ENCODE measurements at places on chromosomes 12 and 14. TPM values are rescaled to one million over a fixed set of nuclear protein-coding genes. Genes with fewer than 3 reads are reported as not detected.
A peak's percentile ranks its signal among the peaks of the same experiment; 100 is the strongest.

SLC6A13 gene
- polyA plus RNA-seq, result 0.06 TPM

AEBP2 gene
- polyA plus RNA-seq, result 24.4 TPM

PAWR gene
- polyA plus RNA-seq, result 26.3 TPM

OASL gene
- polyA plus RNA-seq, result 1.0 TPM

GPR68 gene
- polyA plus RNA-seq, result 2.8 TPM

PIWIL1 gene
- polyA plus RNA-seq, result not detected

CLEC4A gene
- 2.6 TPM for polyA plus RNA-seq

KRT78 gene
- polyA plus RNA-seq, result not detected

LRRC43 gene
- polyA plus RNA-seq, result 0.13 TPM

SLC10A1 gene
- 0.05 TPM for polyA plus RNA-seq

LAG3 gene
- 1.6 TPM for polyA plus RNA-seq

GRCh38 chr12:91913651-91914050, 232.0 kb downstream of the BTG1 start:
- no peak for DNase-seq

DNA sequence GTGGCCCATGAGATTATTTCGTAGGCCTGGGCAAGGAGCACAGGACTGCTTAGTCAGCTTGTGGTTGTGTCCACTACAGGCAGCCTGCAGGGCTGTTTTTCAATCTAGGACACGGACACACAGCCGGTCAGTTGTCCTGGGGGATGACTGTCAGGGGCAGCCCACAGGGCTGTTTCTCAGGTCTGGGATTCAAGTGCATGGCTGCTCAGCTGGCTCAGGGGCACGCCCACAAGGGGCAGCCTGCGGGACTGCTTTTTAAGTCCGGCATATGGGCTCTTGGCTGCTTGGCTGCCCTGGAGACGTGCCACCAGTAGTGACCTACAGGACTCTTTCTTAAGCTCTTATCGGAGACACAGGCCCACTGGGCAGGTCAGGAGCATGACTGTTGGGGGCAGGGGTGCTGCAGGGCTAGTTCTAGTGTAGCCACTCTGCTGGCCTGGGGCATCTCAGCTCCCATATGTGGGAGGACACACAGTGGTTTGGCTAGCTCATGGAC, 26.6 kb upstream of the GTF2A1 start:
- DNase-seq, result no peak

- peak; percentile 59 for DNase-seq
Observed at GRCh38 chr12:94427501-94428381, 31.9 kb downstream of the CEP83 start.

DNA sequence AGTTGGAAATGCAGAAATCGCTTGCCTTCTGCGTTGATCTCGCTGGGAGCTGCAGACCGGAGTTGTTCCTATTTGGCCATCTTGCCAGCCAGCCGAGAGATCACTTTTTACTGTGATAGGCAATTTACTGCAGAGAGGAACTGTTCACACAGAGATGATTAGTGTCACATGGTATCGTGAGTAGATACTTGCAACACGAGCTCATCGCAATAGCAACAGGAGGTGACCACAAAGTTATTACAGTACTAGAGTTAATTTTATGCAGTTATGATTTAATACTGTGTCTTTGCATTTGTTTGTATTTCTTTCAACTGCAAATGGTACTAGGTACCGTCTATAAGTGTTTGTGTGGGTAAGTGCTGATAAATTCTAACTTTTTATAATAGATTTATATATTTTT, 27.8 kb downstream of the NOPCHAP1 start:
- DNase-seq, result no peak

DNA sequence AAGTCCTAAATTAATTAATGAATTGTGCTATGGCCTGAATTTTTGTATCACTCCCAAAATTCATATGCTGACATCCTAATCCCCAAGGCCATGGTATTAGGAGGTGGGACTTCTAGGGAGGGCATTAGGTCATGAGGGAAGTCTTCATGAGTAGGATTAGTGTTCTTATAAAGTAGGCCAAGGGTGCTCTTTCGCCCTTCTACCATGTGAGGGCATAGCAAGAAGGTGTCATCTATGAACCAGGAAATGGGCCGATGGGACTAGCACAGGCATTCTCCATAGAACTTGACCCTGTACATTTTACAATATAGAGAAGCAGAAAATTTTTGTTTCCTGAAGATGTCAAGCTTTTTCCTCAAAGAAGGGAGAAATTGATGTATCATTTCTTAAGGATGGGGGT, 12.5 kb downstream of the SYT10 start:
- DNase-seq, result no peak

GRCh38 chr12:11819643-11820042, 170.2 kb downstream of the ETV6 start:
- no peak for DNase-seq

GRCh38 chr14:26791117-26791806, 193.4 kb upstream of the NOVA1 start:
- DNase-seq, result no peak

GRCh38 chr14:81144824-81145603, 75.7 kb downstream of the GTF2A1 start:
- no peak for DNase-seq

DNA sequence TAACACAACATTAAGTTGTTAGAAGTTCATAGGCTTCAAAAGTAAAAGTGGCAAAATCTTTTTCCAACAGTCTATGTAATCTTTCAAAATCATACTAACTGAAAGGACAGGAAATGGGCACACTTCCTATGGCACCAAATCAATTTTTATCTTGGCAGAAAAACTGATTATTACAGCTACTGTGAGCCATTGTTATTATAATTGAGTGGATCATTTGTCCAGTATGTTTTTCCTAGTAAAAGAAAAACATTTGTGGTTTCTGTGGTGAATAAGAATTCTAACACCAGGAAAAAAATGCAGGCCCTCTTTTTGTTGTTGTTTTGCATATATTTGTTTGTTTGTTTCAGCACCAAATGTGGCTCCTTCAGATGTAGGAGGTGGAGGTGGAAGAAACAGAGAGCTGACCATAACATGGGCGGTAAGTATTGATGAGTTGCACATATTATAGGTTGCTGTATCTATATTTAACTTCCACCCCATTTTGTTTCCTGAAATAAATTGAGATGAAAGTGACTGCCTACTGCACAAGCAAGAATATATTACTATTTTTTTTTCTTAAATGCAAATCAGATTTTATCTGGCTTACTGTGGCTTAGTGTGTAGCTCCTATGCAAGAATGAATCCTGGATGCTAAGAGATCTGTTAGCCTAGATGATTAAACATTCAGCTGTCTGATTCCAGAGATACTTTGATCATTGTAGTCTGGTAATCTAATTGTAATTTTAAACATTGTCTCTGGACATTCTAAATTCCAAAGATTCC, 174.1 kb upstream of the PDZRN4 start:
- no peak for DNase-seq

DNA sequence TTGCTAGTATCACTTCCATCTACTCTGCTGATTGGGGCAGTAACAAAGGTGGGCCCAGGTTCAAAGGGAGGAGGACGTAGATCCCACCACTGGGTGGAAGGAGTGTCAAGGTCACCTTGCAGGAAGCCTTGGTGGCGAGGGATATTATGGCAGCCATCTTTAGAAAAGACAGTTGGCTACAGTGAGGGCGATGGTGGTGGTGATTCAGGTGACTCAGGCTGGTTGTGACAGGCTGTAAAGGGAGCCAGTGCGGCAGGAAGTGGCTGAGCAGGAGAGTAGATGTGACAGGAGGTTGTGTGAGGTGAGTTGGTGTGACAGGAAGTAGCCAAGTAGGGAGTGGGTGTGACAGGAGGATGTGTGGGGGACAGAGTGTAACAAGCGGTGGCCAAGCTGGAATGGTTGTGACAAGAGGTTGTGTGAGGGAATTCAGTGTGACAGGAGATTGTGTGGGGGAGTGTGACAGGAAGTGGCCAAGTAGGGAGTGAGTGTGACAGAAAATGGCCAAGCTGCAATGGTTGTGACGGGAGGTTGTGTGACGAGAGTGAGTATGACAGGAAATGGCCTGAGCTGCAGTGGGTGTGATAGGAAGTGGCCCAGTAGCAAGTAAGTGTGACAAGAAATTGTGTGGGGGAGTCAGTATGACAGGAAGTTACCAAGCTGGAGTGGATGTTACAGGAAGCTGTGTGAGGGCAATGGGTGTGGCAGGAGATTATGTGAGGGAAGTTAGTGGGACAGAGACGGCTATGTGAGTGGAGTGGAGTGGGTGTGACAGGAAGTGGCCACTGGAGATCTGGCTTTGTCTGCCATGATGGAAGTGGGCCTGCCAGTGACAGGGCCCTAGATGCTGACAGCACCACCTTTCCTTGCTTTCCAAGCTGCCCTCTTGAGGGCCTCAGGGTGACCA, 136.5 kb upstream of the MYL2 start:
- DNase-seq, result no peak

DNA sequence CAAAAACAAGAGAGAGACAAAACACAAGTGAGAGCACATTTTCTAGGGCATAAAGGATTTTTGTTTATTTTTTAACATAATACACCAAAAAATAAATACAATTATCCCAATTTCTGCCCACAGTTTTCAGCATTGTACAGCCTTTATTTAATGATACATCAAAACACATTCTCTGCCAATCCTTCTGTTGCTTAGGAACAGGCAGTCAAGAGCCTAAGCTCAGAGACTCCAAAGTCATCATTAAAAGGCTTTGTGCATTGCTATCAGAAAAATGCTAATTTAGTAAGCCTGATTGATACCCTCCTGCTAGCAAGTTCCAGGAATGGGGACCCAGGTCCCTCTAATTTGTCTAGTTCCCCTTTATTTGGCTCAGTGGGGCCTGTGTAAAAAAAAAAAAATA, 536.5 kb downstream of the RPS29 start:
- DNase-seq, result no peak

DNA sequence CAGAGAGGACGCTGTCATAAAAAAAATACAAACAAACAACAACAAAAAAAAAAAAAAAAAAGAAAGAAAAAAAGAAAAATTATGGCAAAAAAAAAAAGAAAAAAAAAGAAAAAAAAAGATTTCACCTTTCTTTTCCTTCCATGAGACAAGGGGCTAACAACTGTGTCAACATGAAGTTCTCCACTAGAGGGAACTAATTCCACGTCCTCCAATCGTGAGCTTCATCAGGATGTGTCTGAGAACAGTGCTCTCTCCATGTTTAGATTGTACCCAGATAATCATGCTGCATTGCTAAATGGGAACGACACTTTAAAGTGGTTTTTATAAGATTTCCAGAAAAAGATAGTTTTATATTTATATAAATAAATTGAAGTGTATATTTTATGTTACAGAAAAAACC, 96.2 kb upstream of the PTPRB start:
- peak; percentile 60 for DNase-seq

GRCh38 chr12:98151105-98151590, 364.2 kb upstream of the TMPO start:
- DNase-seq, result no peak

GRCh38 chr12:105229371-105229770, 6.6 kb downstream of the APPL2 start:
- no peak for DNase-seq

- DNase-seq, result no peak
Observed at GRCh38 chr12:94435511-94435927, 24.1 kb downstream of the CEP83 start.

DNA sequence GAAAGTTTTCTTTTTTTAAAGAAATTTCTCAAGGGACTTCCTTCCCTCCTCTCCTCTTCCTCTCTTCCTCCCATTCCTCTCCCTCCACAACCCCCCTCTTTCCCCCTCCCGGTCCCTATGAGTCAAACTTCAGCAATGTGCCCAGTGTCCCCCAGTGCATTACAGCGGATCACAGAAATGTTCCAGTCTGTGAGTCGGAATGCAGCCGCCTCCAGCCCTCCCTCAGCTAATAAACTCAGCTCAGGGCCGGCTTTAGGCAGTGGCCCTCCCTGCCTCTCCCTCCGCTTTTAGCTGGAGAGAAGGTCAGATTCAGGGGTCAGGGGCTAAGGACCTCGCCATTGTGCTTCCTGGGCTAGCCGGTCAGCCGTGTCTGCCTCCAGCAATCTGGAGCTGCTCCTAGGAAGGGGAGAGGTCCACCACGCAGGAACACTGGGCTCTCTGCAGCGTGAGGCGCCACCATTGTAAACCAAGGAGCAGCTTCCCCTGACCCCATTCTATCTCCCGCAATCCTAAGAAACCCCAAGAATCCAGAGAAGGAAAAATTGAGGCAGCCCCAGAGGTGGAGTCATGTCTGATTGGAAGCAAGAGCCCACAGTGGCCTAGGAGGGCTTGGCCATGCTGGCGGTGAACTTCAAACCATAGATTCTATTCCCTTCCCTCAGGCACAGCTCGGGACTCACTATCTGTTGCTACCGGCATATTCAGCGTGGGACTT, 1.1 kb upstream of the HDAC7 start:
- DNase-seq, result peak; percentile 90

DNA sequence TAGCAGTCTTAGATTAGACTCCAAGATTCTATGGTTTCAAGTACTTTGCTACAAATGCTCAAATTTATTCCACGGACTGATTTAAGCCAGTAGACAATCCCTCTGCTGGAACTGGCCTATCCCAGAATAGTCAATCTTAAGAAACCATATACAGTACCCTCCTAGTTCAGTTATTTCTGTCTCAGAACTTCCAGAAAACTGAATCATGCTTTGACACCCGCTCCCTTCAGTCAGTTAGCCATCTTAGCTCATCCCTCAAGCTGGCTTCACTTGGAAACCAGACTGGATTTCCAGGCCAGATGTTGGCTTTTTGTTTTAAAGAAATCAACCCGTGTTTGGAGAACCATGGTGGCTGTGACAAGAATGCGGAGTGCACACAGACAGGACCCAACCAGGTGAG, 125.5 kb downstream of the NT5DC3 start:
- no peak for DNase-seq

GRCh38 chr14:81396113-81396512, 4.0 kb downstream of the STON2 start:
- DNase-seq, result no peak

DNA sequence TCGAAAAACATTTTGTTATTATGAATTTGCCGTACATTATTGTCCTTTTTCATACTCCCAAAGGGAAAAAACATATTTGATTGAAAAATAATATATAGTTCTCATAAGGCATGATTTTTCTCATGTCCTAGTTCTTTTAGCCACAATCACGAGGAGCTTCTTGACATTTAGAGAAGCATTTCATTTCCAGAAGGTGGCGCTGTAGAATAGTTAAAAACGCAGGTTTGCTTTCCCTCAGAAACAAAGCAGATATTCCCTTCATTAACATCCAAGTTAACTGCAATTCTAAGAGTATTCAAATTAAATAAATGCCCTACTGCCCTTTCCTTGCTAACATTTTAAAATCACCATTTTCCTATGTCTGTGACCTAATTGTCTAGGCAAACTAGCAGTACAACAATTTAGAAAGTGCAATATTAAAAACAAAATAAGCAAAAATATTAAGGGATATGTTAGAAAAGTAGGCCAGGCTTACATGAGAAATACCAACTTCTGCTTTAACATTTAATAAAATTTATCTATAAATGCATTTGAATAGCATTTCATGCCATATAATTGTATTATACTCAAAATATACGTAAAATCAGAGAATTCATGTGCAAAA, 10.9 kb upstream of the PIK3C2G start:
- DNase-seq, result peak; percentile 57
